GM10248 (cell line): ENCODE measurements at places on chromosomes 3 and 15.

DNA sequence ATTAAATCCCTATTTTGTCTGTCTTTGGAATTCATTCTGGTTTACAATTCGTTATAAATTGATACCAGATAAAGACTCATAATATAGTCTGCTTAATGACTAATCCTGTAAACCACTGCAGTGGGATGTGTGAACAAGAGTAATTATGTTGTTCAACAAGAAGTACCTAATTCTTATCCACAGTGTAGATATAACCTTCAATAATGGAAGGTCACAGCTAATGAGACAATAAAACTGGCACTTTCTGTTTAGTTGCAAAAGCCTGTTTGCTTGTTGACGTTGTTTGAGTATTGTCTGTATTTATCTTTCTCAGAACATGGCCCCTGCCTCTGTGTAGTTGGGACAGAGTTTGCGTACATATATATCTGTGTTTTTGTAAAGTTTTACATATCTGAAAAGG lies 26.7 kb downstream of the PIAS1 start:
- DNase-seq, result no peak

- DNase-seq, result no peak
These were observed 31.1 kb upstream of the SLC27A2 start for GRCh38 chr15:50150851-50151250.

- no peak for DNase-seq
These were observed 180.6 kb downstream of the PTPRG start for GRCh38 chr3:61742006-61742405.

- DNase-seq, result no peak
These were observed 26.5 kb downstream of the SPG11 start for GRCh38 chr15:44636976-44637375.

DNA sequence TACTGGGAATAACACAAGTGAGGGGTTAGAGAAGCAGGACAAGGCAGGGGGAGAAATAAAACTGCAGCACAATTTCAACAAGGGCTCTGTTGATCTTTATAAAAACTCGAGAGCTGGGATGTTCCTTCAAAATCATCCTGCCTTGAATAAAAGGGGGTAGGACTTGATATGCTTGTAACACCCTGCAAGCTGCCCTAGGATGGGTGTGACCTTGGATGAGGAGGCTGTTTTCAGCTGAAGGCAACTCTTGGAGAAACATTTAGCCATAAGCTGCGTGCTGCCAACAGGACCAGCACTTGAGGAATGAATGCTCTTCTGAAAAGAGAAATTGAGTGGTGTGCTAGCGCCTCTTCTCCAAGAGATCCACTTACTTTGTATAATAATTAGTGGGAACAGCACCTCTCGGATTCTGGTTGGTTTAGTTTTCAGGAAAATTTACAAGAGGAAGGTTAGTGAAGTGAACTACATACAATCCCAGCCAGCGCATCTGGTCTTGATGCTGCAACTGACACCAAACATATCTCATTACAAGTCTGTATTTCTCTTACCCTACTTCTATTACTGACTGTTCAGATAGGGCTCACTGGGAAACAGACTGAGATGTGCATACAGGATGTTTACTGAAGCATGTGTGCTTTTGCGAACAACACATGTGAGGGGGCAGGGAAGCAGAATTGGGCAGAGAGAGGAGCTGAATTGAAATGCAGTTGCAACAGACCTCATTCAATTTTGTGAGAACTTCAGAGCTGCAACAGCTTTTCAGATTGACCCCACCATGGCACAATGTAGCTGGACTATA lies 643.0 kb upstream of the GOLIM4 start:
- no peak for DNase-seq

- DNase-seq, result no peak
These were observed 256.3 kb downstream of the SCAPER start for GRCh38 chr15:76648732-76649444.

DNA sequence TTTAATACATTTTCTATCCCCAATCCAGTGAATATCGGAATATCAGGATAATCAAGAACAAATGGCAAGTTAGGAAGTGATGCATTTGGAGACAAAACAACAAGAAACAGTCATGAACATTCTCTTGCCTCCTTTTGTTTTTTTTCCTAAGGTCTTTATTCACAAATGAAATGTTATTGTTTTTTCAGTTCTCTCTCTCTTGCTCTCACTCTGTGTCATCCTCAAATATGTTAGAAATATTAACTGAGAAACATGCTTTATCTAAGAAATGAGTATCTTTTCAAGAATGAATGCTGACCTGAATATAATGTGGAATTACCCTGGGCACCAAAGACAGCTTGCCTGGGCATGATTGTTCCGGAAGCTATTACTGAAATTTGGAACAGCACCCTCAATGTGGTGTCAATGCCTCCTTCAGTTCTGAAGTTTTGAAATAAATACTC lies 51.3 kb downstream of the RBMS3 start:
- no peak for DNase-seq

DNA sequence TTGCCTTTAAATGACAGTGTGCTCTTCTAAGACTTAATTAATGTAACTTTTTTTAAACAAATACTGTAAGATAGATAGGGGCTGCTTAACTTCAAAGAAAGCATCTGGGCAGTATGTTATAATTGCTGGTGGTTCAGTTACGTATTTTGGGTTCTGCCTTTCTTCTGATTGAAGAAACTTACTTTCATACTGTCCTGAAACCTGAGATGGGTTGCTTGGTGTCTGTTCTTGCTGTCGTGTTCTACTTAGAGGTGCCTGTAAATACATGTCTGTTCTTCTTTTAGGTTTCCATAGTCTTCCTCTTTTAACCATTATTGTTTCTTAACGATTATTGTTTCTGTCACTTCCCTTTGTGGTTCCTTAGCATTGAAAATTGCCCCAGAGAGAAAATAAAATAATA lies 297.7 kb upstream of the CHRM5 start:
- no peak for DNase-seq

DNA sequence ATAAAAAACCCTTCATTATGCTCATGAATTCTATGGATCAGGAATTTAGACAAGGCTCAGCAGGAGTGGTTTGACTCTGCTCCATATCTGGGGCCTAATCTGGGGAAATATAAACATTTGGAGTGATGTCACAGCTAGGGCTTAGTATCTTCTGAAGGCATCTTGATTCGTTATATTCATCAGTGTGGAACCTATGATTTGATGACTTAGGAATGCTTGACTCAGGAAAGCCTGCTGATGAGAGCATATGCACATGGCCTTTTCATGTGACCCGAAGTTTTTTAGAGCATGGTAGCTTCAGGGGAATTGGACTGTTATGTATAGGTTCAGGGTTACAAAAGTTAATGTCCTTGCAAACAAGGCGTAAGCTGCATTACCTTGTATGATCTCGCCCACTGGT lies 184.9 kb upstream of the LRRC3B start:
- no peak for DNase-seq

DNA sequence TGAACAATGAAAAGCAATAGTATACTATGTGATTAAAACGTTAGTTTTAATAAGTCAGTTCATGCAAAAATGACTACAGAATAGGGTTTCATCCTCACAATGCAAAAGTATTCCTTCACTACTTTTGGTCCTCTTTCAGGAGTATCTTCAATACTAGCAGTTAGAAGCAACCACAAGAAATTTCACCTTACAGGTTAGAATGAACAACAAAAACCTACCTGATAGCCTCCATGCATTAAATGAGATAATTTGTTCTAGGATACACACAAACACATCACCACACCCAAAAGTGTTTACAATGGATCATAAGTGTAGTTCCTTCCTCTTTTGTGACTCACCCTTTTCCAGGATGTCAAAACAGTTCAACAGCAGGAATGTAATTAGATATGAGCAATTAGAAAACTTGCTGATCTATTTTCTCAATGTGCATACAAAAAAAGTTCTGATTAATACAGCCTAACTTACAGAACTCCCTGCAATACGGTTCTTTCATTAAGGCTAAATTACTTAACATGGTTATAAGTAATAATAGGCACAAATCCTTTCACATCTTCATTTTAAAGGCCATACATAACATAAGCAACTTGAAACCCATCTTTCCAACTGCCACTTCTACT lies 21.6 kb downstream of the UACA start:
- no peak for DNase-seq

DNA sequence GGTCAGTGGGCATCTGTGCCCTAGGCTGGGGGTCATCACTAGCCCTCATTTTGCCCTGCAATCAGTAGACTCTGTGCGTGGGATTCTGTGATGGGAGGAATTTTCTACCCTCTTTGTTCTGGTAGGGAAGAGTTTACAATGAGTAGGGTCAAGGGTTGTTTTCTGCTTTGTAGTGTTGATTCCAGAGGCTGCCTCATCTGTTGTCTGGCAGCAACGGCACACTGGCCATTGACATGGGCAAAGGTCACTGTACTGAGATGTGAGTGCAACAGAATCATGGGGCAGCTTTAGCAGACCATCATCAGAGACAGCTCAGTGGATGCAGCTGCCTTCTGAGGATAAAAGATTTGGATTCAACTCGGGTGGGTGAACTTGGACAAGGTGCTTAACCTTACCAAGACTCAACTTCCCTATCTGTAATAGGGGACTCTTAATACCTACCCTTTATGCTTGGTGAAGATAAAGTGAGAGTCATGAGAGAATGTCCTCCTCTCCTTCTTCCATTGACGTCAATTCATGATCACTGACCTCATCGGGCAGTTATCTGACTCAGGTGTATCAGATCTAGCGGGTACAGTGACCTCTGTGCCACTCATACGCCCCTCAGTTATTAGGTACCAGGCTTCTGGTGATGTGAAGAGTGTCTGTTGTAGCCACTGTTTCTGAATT lies 127.5 kb downstream of the RPLP1 start:
- no peak for DNase-seq

GRCh38 chr3:171358181-171358880 lies 101.9 kb downstream of the TNIK start:
- DNase-seq, result no peak

DNA sequence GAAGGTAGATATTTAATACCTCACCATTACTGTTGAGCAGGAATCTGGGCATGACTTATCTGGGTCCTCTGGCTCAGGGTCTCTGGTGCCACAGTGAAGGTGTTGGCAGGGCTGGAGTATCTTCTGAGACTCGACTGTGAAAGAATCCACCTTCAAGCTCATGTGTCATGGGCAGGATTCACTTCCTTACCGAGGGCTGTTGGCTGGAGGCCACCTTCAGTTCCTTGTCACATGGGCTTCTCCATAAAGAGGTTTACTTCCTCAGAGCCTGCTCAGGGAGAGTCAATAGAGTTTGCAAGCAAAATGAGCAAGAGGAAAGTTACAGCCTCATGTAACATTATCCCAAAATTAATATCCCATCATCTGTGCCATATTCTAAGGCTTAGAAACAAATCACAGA lies 459.5 kb downstream of the NR2F2 start:
- DNase-seq, result no peak

- no peak for DNase-seq
These were observed 390.5 kb downstream of the GABRG3 start for GRCh38 chr15:27361438-27361837.

DNA sequence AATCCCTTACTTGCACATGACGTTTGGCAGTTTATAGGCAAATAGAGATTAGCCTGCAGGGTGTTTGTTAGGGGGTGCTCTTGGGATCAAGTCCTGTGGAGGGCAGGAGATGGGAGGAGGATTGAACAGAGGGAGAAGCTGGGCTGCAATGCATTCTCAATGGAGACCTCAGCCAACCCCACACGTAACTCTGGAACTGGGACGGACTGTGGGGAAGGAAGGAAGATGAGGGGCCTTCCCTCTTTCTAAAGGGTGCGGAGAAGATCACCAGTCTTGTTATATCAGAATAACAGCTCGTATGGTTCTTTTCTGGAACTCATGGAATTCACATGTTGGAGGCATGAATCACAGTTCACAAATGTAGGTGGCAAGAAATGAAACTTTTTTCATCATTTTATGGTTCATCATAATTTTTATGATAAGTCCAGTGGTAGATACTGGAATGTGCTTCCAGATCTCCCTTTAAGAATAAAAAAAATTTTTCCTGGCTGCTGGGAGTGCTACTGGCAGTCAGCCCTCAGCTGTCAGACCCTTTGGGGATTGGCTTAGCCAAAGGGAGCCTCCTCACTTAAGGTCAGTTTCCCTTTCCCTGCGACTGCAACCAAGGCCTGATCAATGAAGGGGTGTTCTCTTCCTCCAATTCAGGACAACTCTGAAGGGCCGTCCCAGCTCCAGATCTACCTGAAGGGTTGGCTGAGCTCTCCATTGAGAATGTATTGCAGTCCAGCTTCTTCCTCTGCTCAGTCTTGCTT lies 20.5 kb upstream of the LYZL4 start:
- DNase-seq, result no peak

DNA sequence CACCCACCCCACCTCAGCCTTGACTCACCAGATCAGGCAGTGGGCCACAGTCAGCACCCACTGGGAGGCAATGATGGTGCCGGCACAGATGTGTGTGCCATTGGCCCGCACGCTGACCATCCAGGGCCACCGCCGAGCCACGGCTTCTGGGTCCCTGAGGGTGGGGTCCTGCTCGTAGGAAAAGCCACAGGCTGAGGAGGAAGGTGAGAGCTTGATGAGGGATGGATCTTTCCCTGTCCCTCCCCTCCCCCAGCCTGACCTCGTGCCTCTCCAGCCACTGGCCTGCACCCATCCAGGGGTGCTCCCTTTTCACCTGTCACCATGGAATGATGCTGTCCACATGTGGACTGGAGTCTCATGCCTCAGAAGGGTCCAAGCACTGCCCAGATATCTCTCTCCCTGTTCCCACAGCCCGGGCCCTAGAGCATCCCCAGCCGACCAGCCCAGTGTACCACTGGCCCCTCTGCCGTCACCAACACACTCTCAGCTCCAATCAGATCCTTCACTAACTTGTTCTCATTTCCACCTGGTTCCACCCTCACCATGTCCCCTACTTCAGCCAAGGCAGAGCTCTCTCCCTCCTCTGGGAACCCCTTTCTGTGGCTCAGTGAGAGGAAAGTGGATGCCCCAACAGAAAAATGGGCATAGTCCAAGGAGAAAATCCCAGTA lies 2.0 kb downstream of the PRSS50 start:
- no peak for DNase-seq

- no peak for DNase-seq
These were observed 3.5 kb downstream of the PDE12 start for GRCh38 chr3:57559526-57559925.

DNA sequence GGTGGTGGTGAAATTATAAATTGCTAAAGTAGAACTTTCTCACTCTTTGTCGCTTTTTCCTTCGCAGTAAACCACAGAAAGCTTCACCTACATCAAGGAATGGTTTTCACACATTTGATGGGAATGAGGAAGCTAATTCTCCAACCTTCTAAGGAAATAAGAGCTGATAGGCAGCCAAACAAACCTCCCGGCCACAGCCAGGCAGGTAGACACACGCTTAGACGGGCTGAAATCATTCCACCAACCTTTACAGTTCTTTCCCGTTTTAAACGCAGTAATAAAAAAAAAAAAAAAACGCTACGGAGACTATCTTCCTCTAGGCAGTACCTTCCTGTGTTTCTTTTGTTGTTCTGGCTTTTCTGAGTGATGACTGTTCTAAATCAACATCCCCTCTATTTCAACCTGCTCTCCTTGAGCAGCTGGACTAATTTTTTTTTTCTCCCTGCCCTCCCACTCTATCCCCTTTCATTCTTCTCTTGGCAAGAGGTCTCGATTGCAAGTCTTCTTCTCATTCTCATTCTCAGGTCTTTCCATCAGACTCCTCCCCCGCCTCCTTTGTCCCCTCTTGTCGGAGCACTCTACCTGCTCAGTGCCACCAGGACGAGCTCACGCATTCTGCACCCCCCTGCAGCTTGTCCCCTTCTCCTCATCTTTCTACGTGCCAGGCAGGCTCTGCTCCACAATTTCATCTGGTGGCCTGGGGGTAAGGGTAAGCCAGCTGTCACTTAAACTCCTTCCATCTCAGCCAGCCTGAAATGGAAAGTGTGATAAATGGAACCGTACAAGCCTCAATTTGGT lies 391.1 kb upstream of the MDFIC2 start:
- DNase-seq, result no peak
